Activated CD4-positive, alpha-beta memory T cell treated with anti-CD3 and anti-CD28 coated beads, Interleukin-2, amount 10 ng/mL, durations not matched to agents 7 days and 5 days (primary cell): ENCODE measurements at places on chromosomes 5 and 9. TPM values are rescaled to one million over a fixed set of nuclear protein-coding genes. Genes with fewer than 3 reads are reported as not detected.

LPAR1 gene
- total RNA-seq = not detected

INSL4 gene
- total RNA-seq = not detected

CTSL gene
- 12.1 TPM for total RNA-seq

PIGO gene
- total RNA-seq = 28.6 TPM

PCDHB14 gene
- not detected for total RNA-seq

NAIP gene
- 13.5 TPM for total RNA-seq

DNA sequence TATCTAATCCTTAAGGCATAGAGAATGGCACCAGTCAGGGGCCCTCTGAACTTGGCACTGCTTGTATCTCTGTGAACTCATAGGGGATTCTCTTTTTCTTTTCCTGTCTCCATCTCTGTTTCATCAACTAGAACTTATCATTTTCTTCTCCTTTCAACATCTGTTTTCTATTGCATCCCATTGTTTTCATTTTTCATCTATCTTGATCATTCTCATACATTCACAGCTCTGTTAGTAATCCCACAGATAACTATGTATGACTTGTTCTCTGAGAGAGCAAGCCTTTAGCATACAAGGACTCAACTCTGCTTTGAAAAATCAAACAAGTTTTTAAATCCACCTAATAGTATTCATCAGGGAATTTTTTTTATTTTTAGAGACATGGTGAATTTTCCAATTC lies 264.3 kb downstream of the ARRDC3 start:
- peaks cover 5% of the 10 kb centered on the region for H3K4me1 ChIP-seq
- no peak for DNase-seq
- no peaks in the 10 kb centered on the region for H3K36me3 ChIP-seq
- peaks cover 5% of the 10 kb centered on the region for H3K27me3 ChIP-seq

DNA sequence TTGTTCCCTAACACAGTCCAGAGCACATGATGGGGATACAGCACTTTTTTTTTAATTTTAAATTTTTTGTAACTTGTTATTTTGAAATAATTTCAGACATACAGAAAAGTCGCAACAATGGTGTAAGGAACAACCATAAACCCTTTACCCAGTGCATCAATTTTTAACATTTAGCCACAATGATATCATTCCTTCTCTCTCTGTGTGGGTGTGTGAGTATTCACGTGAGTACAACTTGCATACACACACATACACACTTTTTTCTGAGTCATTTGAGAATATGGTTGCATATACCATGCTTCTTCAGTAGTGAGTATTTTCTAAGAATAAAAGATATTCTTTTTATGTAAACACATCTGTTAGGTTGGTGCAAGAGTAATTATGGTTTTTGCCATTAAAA lies 135.2 kb downstream of the ARHGAP26 start:
- H3K4me1 ChIP-seq = peaks cover 2% of the 10 kb centered on the region
- no peak overlapping the region for H3K4me3 ChIP-seq
- peaks cover 12% of the 10 kb centered on the region for H3K36me3 ChIP-seq
- H3K27ac ChIP-seq = no peak overlapping the region
- no peak for DNase-seq
- no peaks in the 10 kb centered on the region for H3K27me3 ChIP-seq

DNA sequence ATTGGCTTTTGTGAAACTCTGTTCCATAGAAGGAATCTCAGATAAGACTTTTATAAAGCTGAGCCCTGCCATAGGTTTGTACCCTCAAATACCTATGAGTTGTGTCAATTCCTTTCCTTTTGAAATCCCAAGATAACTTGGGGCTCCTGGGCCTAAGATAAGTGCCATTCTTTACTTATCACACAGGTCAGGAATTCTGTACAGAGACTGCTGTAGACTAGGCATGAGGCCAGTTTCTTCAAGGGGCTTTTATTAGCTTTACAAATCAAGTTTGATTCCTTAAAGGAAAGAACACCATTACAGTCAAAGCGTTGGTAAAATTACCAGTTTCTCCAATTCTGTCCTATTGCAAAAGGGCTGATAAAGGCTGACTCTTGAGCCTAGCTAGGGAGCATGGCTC lies 39.2 kb downstream of the SHC3 start:
- peaks cover 7% of the 10 kb centered on the region for H3K27me3 ChIP-seq
- H3K4me3 ChIP-seq = no peak overlapping the region
- H3K4me1 ChIP-seq = no peaks in the 10 kb centered on the region
- no peak overlapping the region for H3K27ac ChIP-seq
- no peaks in the 10 kb centered on the region for H3K36me3 ChIP-seq

- H3K36me3 ChIP-seq = no peaks in the 10 kb centered on the region
- DNase-seq = no peak
- no peak overlapping the region for H3K4me3 ChIP-seq
Observed at GRCh38 chr9:26234865-26235264, 556.6 kb upstream of the TUSC1 start.

- H3K4me1 ChIP-seq = peaks cover 5% of the 10 kb centered on the region
- H3K4me3 ChIP-seq = no peak overlapping the region
Observed at GRCh38 chr5:110048491-110048890, 358.8 kb downstream of the MAN2A1 start.

DNA sequence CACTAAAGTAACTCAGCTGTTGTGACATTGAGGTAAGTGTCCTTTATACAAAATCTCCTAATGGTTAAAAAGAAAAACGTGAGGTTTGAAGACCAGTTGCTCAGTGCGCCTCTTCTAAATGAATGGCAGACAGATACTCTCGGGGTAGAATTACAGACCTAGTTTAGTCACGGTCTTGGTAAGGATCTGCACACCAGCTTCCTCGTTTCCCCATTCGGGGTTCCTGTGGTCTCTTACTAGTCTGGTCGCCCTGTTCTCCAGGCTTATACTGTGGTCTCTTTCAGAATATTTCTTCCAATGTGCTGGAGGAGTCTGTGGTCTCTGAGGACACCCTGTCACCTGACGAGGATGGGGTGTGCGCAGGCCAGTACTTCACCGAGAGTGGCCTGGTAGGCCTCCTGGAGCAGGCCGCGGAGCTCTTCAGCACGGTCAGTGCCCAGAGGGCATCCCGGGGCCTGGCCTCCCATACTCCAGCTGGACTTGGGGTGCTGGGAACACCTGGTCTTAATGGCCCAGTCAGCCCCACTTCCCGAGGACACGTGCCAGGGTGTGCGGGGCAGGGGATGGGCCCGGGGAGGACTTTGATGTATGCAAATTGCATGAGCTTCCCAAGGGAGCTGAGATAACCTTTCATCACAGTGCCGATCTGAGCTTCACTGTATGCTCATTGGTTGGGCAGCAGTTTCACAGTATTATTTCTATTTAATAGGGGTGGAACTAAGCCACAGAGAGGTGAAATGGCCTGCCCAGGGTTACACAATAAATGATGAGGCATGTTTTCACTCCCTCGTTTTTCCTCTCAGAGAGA lies 224.5 kb downstream of the DOCK8 start:
- DNase-seq = no peak
- H3K4me3 ChIP-seq = no peak overlapping the region
- no peaks in the 10 kb centered on the region for H3K27me3 ChIP-seq
- no peak overlapping the region for H3K27ac ChIP-seq

GRCh38 chr5:112738191-112738560 lies 491 bp downstream of the APC start:
- no peak for DNase-seq
- peak overlapping the region; percentile 87 for H3K4me3 ChIP-seq
- H3K27me3 ChIP-seq = no peaks in the 10 kb centered on the region
- H3K27ac ChIP-seq = peak overlapping the region; percentile 58
- peaks cover 12% of the 10 kb centered on the region for H3K4me1 ChIP-seq

DNA sequence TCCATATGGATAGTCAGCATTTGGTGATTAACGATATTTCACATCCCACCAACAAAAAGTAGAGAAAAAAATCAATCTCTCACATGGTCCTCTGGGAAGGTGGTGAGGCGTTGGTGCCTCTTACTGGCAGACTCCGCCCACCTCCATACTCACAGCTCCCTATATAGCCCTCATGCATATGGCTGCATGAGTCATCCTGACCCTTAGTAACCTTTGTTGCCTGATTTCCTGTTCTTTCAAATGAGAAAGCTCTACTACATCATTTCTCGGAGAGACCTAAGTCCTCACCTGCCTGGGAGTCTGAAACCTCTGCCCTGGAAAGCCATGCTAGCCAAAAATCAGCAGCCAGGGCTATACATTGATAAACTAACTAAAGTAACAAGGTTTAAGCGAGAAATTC lies 33.3 kb upstream of the ABCA1 start:
- H3K36me3 ChIP-seq = no peaks in the 10 kb centered on the region
- H3K27me3 ChIP-seq = no peaks in the 10 kb centered on the region
- peak overlapping the region; percentile 29 for H3K27ac ChIP-seq
- DNase-seq = peak; percentile 71

- no peak overlapping the region for H3K4me3 ChIP-seq
- H3K27ac ChIP-seq = no peak overlapping the region
- H3K4me1 ChIP-seq = peaks cover 10% of the 10 kb centered on the region
- DNase-seq = no peak
- H3K36me3 ChIP-seq = peaks cover 10% of the 10 kb centered on the region
Observed at GRCh38 chr5:62268234-62268633, 37.8 kb upstream of the KIF2A start.

- no peaks in the 10 kb centered on the region for H3K27me3 ChIP-seq
- H3K4me3 ChIP-seq = no peak overlapping the region
- no peak overlapping the region for H3K27ac ChIP-seq
- H3K36me3 ChIP-seq = no peaks in the 10 kb centered on the region
- no peak for DNase-seq
Observed at GRCh38 chr5:107478068-107478641, 192.6 kb downstream of the EFNA5 start.

DNA sequence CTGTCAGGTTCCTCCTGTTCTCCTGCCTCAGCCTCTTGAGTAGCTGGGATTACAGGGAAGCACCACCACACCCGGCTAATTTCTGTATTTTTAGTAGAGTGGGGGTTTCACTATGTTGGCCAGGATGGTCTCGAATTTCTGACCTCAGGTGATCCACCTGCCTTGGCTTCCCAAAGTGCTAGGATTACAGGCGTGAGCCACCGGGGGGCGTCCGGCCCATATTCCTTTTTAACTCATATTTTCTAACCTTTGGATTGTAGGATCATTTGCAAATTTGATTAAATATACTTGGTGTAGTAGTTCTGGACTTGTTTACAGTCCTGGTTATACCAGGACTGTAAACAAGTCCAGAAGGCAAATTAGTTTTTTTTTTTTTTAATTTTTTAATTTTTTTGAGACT lies 4.3 kb downstream of the TCERG1 start:
- H3K4me3 ChIP-seq = no peak overlapping the region
- H3K36me3 ChIP-seq = peaks cover 22% of the 10 kb centered on the region
- no peak overlapping the region for H3K27ac ChIP-seq
- DNase-seq = no peak

DNA sequence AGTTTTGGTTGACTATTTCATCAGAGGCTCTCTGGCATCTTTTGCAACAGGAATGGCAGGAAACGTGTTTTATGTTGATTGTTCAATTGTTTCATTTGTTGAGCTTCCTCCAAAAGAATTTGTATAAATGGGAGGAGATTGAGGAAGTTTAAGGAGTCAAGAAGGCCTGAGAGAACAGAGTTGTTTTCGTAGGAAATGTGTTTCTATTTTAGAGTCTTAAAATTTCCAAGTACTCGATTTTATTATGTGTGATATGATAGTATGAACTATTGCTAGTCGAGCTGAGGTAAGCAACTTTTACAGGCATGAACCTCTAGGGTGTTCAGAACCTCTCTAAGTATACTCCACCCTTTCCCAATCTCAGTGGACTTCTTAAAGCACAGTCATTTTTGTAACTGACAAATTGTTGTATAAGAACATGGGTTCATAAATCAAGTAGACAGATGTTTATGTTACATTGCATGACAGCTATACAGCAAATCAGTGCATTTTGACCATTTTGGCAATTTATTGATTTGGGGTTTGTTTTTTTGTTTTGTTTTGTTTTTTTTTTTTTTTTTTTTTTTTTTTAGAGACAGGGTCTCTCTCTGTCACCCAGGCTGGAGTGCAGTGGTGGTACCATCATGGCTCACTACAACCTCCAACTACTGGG lies 47.4 kb downstream of the POLK start:
- H3K27me3 ChIP-seq = no peaks in the 10 kb centered on the region
- DNase-seq = no peak
- no peaks in the 10 kb centered on the region for H3K4me1 ChIP-seq
- no peak overlapping the region for H3K27ac ChIP-seq
- peaks cover 69% of the 10 kb centered on the region for H3K36me3 ChIP-seq
- H3K4me3 ChIP-seq = no peak overlapping the region

- no peaks in the 10 kb centered on the region for H3K27me3 ChIP-seq
- peaks cover 12% of the 10 kb centered on the region for H3K36me3 ChIP-seq
- peak overlapping the region; percentile 71 for H3K27ac ChIP-seq
- no peak for DNase-seq
Observed at GRCh38 chr9:128274245-128274644, 1.6 kb downstream of the GOLGA2 start.

GRCh38 chr5:38414348-38414747 lies 142.1 kb downstream of the LIFR start:
- no peak overlapping the region for H3K27ac ChIP-seq
- no peaks in the 10 kb centered on the region for H3K36me3 ChIP-seq
- no peak overlapping the region for H3K4me3 ChIP-seq
- H3K4me1 ChIP-seq = no peaks in the 10 kb centered on the region
- H3K27me3 ChIP-seq = peaks cover 10% of the 10 kb centered on the region

GRCh38 chr5:91345461-91345860 lies 37.7 kb downstream of the ARRDC3 start:
- no peaks in the 10 kb centered on the region for H3K4me1 ChIP-seq
- DNase-seq = no peak
- H3K27me3 ChIP-seq = peaks cover 6% of the 10 kb centered on the region
- peaks cover 5% of the 10 kb centered on the region for H3K36me3 ChIP-seq
- no peak overlapping the region for H3K27ac ChIP-seq
- H3K4me3 ChIP-seq = no peak overlapping the region

GRCh38 chr5:39638813-39639212 lies 214.0 kb upstream of the DAB2 start:
- no peak overlapping the region for H3K27ac ChIP-seq
- no peaks in the 10 kb centered on the region for H3K4me1 ChIP-seq
- no peaks in the 10 kb centered on the region for H3K36me3 ChIP-seq
- no peak for DNase-seq
- peaks cover 2% of the 10 kb centered on the region for H3K27me3 ChIP-seq

DNA sequence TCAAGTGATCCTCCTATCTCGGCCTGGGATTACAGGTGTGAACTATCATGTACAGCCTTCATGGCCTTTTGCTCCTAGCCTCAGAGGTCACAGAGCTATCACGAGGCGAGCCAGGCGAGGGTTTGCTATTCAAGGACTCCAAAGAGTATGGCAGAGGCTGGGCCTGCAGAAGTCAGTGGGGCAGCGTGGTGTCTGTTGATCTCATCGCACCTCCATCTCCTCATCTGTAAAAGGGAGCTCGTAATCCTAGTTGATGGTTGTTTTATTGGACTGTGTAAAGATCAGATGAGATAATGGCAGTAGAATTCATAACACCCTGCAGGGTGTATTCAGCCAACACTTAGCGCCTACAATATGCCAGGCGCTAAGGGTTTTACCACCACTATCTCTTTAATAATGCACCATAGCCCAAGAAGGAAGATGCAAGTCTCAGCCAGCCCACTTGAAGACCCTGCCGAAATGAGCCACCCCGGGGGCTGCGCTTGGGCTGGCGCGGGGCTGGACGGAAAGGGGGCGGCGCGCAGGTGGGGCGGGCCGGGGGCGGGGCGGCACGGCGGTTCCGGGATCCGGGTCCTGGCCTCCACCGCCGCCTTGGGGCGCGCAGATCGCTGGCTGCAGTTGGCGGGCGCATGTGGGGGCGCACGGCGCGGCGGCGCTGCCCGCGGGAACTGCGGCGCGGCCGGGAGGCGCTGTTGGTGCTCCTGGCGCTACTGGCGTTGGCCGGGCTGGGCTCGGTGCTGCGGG lies at the start of gene GALNT12:
Gene GALNT12, plus strand, starts transcription at position 601 of the 744 bp plus-strand sequence. Its CDS starts 29 bp downstream, at position 630.
- peak within 1 kb of the TSS; percentile 63 for H3K4me3 ChIP-seq
- peaks cover 25% of the 10 kb centered on the region for H3K4me1 ChIP-seq
- peak; percentile 44 for DNase-seq
- peaks cover 3% of the 10 kb centered on the region for H3K36me3 ChIP-seq
- peaks cover 60% of the 10 kb centered on the region for H3K27me3 ChIP-seq
- H3K27ac ChIP-seq = no peak within 1 kb of the TSS
